ENCODE measurements at places on chromosomes 3 and 15.

DNA sequence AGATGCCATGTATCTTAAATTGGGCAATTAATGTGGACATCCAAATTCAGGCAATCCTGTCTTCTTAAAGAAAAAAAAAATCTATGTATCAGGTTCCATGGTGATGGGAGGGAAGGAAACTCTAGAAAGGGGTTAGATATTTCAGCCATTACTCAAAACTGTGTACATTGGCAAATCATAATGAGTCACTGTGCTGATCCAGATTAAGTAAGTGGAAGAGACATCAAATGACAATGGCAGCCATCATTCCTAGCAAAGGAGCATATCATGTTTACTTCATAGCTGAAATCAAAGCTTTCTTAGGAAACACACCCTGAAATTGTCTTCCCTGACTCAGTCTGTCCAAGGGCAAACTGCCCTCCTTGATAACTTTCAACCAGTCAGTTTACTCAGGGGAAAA, 713.3 kb upstream of the GBE1 start:
- no peak for DNase-seq

GRCh38 chr3:150877303-150877702, 27.9 kb downstream of the MINDY4B start:
- no peak for DNase-seq

DNA sequence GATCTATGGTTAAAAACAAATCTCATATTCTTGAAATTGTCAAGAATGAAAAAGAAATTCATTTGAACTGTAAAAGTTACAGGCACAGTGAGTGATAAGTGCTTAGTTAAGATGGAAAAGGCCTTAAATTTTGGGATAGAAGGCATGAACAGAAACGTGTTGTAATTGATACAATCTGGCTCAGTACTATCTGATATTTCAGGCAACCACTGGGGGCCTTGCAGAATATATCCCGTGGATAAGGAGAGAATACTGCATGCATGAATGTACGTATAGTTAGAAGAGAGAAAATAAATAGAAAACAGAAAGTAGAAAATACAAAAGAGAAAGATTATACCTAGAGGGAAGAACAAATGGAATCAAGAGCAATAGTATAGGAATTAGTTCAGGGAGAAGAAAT, 741.4 kb upstream of the CCDC54 start:
- no peak for DNase-seq

- no peak for DNase-seq
Observed at GRCh38 chr3:115448851-115449250, 174.5 kb upstream of the GAP43 start.

DNA sequence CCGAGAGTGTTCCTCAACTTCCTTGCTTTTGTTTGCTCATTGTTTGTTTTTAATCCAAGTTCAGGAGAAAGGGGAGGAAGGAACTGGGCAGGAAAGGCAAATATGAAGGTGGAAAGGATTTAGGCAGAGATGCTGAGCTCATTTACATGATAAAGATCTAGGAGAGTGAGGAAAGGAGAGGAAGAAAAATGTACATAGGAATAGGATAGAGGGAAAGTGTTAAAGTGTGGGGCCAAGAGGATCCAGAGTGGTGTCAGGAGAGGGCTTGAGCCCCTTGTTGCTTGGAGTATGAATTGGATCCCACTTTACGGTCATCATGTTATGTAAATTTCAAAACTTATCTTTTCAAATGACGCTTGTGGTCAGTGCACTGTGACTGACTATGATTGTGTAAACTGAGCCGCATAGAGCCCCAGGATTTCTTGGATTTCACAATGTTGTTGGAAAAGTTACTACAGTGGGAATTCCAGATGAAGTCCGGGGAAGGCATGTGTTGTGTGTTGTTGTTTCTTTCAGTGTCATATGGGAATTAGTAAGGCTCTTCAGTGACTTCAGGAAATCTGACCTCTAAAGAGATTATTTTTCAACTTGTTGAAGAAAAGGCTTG, 15.0 kb upstream of the PLD1 start:
- no peak for DNase-seq

- no peak for DNase-seq
Observed at GRCh38 chr3:129030611-129031010, 29.5 kb downstream of the EFCC1 start.

- DNase-seq: no peak
Observed at GRCh38 chr15:63531586-63531985, 27.2 kb downstream of the USP3 start.
